ENCODE measurements at places on chromosomes 2 and 18.

- DNase-seq = no peak
These were observed 54.6 kb downstream of the PRKCE start for GRCh38 chr2:45706033-45706432.

- no peak for DNase-seq
These were observed 155.0 kb downstream of the SETBP1 start for GRCh38 chr18:44835703-44836102.

GRCh38 chr2:150607390-150607811 is 119.9 kb upstream of the RND3 start:
- no peak for DNase-seq

DNA sequence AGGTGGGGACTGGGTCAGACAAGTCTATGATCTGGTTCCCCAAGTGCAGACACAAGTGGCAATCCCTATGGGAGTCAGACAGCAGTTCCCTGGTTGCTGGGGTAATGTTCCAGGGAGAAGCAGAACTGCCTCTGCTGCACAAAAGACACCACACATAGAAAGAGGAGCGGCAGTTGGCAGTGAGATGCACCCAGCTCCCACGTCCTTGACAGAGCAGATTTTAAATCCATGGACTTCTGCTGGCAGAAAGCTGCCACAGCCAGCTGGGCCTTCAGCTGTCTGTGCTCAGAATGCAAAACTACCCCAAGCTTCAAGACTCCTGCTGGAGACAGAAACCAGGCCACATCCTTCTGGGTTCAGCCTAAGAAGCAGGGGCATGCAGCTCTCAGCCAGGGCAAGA is 147.2 kb downstream of the ETAA1 start:
- DNase-seq = no peak

- no peak for DNase-seq
These were observed 108.9 kb downstream of the TAF4B start for GRCh38 chr18:26335156-26335555.

DNA sequence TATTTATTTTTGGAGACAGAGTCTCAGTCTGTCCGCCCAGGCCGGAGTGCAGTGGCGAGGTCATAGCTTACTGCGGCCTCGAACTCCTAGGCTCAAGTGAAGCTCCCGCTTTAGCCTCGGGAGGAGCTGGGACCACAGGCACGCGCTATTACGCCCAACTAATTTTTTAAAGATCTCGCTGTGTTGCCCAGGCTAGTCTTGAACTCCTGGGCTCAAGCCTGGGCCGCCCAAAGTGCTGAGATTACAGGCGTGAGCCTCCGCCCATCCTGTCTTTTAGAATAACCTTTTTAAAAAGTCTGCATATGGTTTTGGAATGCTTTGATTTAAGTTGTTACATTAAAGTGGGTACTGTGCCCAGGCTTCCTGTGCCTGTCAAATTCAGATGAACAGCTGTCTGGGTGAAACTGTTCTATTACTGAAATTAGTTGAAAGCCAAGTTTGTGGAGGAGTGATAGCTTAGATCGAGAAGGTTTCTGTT is 944 bp downstream of the RAB3GAP1 start:
- DNase-seq = no peak

DNA sequence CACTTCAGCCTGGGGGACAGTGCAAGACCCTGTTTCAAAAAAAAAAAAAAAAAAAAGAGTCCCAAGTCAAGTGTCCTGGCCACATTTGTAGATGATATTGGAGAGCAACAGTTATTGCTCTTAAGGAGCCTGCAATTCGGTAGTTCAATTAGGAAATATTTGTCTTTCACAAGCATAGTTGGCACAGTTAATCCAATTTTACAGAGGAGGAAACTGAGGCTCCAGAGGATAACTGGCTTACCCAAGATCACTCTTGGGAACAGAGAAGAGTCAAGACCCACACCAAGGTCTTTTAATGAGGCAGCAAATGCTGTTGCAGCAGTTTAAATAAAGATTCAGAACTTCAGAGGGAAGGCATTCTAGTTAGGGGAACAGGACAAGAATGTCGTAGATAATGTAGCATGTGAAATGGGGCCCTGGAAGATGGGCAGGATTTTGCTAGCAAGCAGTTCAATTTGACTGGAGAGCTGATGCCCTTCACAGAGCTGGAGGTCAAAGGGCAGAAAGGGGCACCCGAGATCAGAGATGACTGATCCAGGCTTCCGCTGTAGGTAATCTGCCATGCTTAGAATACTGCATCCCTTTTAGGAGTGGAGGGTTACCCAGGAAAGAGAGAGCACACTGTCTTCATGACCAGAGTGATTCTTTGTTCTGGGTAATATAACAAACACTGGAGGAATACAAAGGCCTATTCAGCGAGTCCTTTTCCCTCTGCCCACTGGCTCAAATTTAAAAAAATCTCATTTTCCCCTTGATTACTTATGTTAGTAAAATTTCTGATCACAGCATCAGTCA is 3.0 kb downstream of the NPC1 start:
- no peak for DNase-seq

- no peak for DNase-seq
These were observed 312.7 kb upstream of the CWC22 start for GRCh38 chr2:180319586-180320405.

DNA sequence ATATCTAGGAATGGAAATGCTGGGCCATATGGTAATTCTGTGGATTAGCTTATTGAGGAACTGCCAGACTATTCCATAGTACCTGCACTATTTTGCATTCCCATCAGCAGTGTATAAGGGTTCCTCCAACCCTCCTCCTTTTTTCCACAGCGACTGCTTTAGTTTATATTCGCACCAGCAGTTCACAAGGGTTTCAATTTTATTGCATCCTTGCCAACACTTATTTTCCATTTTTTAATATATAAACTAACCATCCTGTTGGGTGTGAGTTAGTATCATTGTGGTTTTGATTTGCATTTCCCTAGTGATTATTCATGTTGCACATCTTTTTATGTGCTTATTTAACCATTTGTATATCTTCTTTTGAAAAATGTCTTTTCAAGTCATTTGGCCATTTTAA is 67.0 kb downstream of the NAT8 start:
- no peak for DNase-seq

DNA sequence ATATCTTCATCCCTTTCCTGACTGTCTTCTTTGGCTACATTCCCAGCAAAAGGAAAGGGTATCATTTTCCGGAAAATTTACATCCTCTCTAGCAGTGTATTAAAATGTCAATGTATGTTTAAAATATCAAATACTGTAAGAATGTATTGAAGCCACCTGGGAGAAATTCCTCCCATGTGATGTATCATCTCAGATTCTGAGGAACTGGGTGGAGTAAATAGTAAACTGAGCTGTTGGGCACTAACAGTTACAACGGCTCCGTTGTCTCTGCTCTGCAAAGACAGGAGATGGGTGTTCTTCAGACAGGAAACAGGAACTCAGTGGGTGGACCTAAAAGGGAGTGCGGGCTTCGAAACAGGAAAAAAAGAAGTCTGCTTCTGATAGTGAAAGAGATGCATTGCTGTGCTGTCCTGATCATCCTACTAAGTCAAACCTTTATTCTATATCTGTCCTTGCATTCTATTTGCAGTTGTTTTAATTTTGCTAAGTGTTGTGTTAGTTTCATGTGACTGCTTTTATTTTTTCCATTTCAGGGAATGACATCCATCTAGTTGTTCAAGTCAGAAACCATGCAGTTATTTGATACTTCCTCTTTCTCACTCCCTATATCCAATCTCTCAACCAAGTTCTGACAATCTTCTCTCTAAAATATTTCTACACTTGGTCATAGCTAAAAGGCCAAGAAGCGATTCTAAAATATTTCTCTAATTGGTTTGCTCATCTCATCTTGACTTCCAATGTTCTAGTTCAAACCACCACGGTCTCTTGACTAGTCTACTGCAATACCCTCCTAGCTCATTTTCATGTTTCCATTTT is 19.4 kb downstream of the DOK1 start:
- no peak for DNase-seq

GRCh38 chr2:205714789-205715720 is 32.8 kb downstream of the NRP2 start:
- DNase-seq = no peak

DNA sequence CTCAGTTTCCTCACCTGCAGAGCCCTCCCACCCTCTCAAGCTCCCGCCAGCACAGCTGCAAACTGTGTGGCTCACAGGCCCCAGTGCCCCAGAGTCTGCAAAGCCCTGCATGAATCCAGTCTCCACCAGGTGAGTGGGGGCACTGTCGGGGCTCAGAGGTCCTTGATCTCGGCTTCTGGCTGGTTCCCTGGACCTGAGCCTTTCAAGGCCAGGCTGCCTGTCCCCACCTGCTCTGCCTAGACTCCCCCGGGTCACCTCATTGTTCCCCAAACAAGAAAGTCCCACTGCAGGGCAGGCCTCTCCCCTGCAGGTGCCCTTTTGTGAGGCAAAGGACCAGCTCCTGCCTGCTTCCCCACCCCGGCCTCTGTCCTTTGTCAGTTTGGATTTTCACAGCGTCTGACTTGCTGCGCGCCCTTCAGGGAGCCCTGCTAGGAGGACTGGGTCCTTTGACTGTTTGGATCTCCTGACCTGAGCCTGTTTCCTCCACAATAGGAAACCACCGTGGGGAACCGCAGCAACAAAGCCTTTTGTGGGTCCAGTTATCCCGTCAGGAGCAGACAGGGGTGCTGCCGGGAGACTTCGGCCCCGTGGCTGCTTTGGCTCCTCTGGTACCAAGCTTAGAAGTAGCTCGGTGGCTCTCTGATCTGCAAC is 200.5 kb upstream of the HDAC4 start:
- DNase-seq = no peak
